ENCODE measurements at places on chromosomes 16 and 17.

- no peak for DNase-seq
Observed at GRCh38 chr17:17950806-17951205, 21.4 kb downstream of the TOM1L2 start.

GRCh38 chr16:69483611-69484010, 59.2 kb downstream of the CYB5B start:
- DNase-seq = no peak

GRCh38 chr16:58411736-58412614, 19.7 kb downstream of the GINS3 start:
- no peak for DNase-seq

GRCh38 chr17:51901242-51901641, 257.3 kb downstream of the CA10 start:
- no peak for DNase-seq

- DNase-seq = no peak
Observed at GRCh38 chr17:40658396-40658795, 6.6 kb downstream of the KRT222 start.

DNA sequence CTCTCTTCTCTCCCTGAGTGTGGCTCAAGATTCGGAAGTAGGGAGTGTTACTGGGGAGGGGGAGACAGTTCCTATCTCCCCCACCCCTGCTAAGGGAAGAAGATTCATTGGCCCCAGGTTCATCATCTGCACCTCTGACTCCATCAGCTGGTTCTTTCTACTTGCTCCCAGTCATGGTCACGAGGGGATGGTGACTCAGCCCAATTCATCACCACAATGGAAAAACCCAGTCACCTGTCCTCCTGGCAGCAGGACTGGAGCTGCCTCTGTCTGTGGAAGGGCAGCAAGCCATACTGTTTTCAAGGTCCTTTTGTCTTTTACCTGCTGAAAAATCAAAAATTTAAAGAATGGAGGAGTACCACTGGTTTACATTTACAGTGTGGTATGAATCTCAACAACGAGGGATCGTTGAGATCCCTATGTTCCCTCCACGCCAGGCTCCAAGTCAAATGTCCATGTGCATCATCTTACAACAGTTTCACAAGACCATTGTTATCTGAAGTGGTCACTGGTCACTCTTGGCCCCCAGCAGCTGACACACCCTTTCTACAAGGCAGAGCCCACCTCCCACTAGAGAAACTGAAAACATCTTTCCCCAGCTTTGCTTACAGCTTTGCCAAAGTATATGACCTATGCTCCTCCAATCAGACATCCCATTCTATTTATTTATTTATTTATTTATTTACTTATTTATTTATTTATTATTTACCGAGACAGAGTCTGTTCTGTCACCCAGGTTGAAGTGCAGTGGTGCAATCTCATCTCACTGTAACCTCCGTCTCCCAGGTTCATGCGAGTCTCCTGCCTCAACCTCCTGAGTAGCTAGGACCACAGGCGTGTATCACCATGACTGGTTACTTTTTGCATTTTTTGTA, 40.4 kb upstream of the NDRG4 start:
- DNase-seq = no peak

DNA sequence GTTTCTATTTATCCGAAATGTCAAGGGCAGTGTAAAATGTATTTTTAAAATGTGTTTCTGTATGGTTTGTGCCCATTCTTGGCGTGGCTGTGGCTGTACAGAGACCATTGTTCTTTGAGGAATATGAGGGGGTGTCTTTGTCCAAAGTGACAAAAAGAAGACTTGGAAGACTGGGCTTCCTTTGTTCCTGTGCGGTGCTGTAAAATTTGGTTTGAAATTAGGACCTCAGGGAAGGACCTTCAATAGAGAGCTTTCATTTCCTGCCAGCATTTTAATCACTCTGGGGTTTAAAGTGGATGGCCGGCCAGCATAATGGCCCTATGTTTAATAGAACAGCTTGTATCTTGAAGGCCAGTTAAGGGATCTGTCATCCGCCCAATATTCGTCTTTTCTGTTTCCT, 190.1 kb upstream of the TBX2 start:
- DNase-seq = peak; percentile 4

DNA sequence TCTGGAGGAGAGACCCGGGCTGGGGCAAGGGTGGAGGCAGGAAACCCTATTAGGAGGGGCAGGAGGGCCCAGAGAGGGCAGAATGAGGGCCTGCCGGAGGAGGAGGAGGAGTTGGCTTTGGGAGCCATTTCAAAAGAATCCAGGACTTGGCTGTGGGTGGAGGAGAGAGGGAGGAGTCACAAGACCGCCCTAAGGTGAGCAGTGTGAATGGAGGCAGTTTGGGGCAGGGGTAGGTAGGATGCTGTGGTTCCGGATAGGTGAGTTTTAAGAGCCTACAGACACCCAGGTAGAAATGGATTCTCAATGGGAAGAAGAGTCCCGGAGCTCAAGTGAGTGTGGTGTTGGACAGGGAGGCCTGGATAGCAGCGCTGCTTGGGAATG, 80.3 kb downstream of the ARHGAP23 start:
- DNase-seq = no peak

- DNase-seq = no peak
Observed at GRCh38 chr17:9763643-9764042, 27.7 kb downstream of the DHRS7C start.

DNA sequence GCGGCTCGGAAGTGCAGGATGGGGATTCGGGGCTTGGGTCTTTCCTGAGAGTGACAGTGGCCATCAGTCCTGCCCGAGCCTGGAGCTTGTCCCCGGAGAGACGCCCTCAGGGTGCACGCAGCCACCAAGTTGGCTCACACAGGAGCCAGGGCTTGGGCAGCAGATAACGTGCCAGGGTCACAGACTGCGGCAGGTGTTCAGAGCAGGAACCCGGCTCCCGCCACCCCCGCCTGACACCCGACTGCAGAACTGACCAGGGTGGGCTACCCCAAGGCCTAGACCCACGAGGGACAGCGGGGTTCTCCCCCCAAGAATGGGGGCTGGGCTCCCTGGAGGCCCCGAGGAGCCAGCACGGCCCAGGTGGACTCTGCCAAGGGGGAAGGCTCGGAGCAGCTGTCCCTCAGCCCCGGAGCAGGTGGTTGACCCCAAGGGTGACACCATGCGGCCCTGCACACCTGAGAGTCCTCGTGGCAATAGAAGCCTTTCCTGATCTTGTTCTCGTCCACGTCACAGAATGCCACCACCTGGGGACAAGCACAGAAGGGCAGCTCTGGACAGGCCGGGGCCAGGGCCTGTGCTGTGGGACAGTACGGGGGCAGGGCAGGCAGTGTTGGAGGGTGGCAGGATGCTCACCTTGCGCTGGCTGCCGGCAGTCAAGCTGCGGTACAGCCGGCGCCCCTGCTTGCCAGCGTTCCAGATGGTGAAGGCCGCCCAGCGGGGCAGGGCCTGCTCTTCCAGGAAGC, 117.1 kb upstream of the ZNF750 start:
- no peak for DNase-seq

DNA sequence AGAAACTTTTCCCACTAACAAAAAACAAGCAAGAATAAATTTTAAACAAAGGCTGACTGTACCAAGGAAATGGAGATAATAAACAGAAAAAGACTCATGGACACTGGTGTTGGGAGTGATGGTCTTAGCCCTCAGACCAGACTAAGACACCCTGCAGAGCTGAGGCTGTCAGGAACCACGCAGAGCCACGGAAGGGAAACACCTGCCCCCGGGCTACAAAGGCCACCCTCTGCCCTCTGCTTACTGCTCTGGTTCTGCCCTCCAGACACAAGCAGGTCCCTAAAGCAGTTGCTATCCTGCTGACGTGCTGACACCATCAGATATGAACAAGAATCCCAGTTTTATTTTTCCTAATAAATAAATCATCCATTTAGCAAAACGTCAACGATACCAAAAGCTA, 80.0 kb downstream of the ANKRD11 start:
- no peak for DNase-seq

DNA sequence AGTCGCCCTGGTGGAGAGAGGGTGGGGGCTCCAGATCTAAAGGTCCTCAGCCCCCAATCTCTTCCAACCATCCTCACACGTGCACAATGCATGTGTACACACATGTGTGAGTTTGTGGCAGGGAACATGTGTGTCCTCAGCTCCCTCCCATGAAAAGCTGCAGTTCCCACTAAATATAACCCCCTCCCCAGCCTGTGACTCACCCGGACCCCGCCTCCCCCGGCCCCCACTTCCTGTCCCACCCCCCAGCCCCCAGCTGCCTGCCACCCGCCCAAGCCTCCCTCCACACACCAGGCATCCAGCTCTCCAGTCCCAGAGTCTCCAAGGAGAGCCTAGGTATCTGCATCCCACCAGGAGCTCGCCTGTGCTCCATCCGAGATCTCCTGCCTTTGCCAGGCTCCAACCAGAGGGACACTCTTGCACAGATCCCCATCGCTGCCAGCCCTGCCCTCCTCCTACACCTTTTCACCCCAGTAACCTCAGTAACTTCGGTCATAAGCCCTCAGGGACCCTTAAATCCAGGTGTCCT, 3.9 kb downstream of the DLG4 start:
- DNase-seq = no peak

- no peak for DNase-seq
Observed at GRCh38 chr16:29702269-29702668, 23.3 kb downstream of the QPRT start.

DNA sequence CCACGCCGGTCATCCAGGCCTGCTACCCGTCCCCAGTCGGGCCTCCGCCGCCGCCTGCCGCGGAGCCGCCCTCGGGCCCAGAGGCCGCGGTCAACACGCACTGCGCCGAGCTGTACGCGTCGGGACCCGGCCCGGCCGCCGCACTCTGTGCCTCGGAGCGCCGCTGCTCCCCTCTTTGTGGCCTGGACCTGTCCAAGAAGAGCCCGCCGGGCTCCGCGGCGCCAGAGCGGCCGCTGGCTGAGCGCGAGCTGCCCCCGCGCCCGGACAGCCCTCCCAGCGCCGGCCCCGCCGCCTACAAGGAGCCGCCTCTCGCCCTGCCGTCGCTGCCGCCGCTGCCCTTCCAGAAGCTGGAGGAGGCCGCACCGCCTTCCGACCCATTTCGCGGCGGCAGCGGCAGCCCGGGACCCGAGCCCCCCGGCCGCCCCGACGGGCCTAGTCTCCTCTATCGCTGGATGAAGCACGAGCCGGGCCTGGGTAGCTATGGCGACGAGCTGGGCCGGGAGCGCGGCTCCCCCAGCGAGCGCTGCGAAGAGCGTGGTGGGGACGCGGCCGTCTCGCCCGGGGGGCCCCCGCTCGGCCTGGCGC, 2.4 kb downstream of the HIC1 start:
- no peak for DNase-seq

- DNase-seq = no peak
Observed at GRCh38 chr17:6711681-6712057, 1.5 kb downstream of the SLC13A5 start.

GRCh38 chr16:2438121-2438520, 8.9 kb downstream of the CCNF start:
- DNase-seq = no peak

GRCh38 chr16:4253394-4254150, 11.7 kb upstream of the SRL start:
- DNase-seq = peak; percentile 98

- DNase-seq = no peak
Observed at GRCh38 chr17:733743-734142, 1.3 kb downstream of the TLCD3A start.

DNA sequence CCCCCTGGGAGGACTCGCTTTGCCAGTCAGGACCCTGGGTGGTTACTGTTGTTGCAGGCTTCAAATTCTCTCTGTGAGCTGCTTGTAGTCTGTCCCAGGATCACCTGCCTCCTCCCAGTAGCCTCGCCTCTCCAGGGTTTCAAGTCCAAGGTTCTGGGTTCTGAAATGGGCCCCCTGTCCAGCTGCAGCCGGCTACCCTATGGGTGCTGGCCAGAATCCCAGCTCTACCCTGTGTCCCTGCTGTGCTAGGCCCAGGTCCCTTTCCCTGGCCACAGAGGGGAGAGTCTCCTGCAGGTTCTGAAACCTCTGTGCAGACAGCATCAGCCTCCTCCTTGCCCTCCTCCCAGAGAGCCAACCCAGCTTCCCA, 21.4 kb downstream of the UNC13D start:
- DNase-seq = no peak

DNA sequence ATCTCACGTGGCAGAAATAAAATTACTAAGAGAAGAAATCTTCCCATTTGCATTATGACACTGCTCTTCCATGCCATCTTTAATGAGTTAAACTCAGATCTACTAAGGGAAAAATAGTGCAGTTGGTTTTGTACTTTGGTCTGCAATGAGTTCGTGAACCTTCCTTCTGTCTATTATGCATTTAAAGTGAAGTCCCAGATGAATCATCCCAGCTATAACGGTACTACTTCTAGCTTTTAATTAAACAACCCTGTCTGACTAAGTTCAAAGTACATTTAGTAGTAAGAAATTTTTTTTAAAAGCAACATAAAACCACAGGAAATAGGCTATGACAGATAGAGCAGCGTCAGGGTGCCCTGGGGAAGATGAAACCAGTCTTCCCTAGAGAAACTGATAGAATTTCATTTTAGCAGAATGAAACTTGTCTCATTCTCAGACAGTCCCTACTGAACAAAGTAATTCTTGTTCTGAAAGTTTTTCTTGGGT, 1.8 kb downstream of the TMIGD1 start:
- no peak for DNase-seq

- no peak for DNase-seq
Observed at GRCh38 chr16:26992666-26993349, 73.9 kb upstream of the C16orf82 start.

GRCh38 chr17:7114875-7115614, 423 bp upstream of the ASGR2 start:
- no peak for DNase-seq

DNA sequence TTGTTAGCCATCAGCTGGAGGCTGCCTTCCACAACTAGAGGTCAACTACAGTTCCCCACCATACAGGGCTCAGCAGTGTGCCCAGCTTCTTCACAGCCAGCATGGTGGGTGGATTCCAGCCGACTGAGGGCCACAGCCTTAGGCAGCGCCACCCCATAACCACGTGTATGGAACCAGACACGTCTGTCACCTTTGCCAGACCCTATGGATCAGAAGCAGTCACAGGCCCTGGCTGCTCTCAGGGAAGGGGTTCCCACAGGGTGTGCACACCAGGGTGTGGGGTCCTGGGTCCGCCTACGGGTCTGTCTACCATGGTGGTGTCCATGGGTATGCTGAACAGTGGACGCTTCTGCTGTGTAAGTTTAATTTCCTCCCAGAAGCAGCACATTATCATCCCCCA, 265.0 kb upstream of the FOXF1 start:
- DNase-seq = no peak

DNA sequence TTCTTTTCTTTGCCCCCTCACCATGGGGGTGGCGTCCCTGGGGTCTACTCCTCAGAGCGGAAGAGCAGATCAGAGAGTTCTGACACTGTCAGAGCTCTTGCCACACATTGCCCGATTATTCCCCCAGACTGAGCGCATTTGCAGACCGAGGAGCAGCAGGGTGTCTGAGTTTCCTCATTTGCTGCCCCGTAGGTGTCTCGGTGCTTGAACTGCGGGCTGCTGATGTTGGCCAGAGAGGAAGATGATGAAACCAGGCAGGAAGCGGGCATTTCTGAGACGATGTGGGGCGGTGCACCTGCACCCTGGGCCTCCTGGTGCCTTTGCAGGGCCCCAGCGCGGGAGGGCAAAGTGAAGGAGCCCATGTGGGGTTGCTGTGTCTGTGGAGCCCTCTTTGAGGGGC, 55.2 kb downstream of the ARSG start:
- no peak for DNase-seq

- DNase-seq = no peak
Observed at GRCh38 chr17:28645576-28645939, 600 bp upstream of the BLTP2 start.

- DNase-seq = no peak
Observed at GRCh38 chr16:65409510-65409909, 287.6 kb upstream of the CDH11 start.
